ENCODE measurements at places on chromosomes 1 and 21.
A peak's percentile ranks its signal among the peaks of the same experiment; 100 is the strongest.

DNA sequence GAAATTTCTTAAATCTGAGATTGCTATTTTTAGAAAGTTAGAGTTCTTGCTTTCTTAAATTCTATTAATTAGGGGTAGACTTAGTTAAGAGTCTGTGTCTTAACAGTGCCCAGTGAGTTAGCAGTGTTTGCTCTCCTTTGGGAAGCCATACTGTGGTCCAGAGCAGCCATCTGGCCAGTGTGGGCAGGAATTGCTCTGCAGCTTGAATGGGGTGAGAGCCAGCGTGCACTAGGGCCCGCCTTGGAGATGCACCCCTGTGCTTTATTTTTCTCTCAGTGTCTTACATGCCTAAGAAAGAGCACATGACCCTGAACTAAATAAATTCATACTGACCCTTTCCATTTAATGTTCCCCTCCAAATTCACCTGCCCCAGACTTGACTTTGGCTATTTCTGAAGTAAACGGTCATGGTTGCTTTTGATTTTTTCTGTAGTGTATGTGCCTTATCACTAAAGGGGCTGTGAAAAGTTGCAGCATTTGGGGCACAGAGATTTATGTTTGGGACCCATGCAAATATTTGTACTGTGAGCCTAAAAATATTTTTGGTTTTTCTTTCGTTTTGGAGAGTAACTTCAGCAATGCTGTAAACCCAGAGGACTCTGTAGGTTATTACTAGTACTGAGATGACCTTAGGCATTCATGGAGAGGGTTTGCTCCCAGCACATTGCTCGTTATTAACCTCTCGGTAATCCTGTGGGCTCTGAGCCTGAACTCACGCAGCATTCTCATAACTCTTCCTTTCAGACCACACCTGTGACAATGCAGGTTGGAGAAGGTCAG, 21.3 kb upstream of the KCNQ4 start:
- DNase-seq: no peak

DNA sequence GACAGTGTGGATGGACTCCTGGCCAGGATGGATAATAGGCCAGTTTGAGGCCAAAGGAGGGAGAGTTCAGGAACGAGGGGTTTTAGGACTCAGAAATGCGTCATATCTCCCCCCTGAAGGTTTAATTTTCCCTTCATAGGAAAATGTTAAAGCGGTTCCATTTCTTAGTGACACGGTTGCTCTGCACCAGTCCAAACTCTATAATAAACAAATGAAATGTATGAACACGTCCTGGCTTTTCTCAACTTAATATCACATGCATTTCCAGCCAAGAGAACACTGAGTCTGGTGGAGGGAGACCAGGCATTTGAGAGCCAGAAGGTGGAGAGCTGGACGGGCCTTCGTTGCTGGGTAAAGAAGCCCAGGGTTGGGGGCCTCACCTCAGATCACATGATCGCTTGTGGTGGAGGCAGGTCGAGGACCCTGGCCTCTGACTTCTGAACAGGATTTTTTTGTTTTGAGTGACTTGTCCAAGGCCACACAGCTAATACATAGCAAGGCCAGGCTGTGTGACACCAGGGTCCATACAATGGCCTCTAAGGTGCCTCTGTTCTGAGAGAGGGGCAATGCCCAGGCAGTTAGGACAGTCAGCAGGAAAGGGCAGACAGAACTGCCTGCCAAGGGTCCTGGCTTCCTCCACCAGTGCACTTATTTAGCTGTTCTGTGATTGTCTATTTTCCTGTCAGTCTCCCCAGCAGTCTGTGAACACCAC, 11.4 kb downstream of the SLC1A7 start:
- DNase-seq: no peak

- DNase-seq: no peak
Observed at GRCh38 chr1:236002572-236002971, 62.3 kb downstream of the NID1 start.

DNA sequence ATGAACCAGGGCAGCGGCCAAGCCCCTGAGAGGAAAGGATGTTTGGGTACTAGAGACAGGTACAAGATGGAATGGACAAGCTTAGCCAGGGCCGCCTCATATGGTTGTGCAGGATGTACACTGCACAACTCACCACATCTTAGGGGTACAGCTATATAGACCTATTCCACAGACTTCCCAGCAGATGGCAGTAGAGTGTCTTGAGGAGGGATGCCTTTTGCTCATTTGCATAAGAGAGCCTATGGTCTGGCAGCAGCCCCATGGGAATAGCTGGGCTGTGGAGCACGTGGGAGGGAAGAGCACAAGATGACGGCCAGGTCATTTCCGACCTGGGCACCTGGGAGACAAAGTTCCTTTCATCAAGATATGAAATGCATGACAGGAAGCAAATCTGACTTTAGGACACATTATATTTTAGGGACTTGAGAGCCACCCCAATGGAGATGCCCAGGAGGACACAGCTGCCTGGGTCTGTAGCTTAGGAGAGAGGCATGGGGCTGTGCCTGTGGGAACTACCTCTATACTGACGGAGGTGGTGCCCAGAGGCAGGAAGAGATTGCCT, 215.5 kb downstream of the KCNJ6 start:
- DNase-seq: peak; percentile 83

DNA sequence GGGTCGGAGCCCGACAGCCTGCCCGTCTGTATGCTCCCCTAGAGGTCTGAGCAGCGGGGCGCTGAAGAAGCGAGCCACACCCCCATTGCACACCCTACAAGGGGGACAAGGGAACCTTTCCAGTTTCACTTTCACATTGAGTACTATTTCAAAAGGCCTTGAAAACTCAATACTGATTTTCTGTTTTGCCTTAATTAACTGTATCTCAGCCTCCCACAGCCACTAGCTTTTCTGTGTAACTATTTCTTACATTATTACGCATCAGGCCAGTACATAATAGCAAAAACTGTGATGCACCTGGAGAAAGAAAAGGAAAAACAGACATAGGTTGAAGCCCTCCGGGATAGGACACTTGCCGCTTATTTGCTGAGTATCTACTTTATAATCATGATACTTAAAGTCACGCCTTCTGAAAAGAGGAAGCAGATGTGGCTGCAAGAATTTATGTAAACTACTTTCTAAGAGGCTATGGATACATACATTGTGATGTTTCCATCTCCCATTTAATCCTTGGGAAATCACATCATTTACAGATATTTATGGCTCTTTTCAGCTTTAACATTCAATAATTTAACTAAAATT, 1719.5 kb downstream of the MRPL39 start:
- DNase-seq: peak; percentile 47

DNA sequence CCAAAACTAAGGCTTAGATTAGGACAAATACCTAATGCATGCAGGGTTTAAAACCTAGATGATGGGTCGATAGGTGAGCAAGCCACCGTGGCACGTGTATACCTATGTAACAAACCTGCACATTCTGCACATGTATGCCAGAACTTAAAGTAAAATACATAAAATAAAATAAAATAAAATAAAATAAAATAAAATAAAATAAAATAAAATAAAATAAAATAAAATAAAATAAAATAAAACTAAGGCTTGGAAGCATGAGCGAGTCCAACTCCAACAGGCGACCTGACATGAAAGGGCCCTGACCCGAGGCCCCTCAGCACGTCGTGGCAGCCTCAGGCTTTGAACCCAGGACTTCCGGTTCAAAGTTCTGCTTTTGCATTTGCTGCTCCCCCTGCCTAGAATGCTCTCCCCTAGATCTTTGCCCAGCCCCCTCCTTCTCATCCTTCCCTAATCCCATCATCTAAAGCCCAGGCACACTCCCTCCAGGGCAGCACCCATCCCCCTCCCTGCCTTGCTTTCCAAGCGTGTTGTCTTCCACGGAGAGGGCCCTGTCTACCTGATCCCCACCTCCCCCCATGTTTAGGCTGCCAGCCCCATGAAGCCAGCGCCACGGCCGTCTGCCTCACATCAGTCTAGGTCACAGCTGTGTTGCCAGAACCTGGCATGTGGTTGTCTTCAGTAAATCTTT, 64.3 kb downstream of the TAS1R2 start:
- no peak for DNase-seq

DNA sequence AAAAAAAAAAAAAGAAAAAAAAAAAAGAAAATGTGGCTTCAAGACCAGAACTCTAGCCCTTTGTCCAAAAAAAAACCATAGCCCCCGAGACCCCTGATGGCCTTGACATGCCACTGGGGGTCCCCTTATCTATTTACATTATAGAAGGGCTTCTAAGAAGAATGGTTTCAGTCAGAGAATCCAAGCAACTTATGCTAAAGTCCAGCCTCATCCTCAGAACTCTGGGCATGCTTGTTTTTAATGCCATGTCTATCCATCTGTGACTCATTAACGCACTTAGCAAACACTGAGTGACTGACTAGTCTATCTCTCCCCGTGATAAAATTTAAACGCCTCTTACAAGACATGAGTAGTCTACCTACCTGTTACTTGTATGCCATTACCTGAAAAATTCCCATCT, 29.3 kb downstream of the ERG start:
- DNase-seq: no peak

- no peak for DNase-seq
Observed at GRCh38 chr1:18716785-18717678, 86.4 kb downstream of the PAX7 start.

DNA sequence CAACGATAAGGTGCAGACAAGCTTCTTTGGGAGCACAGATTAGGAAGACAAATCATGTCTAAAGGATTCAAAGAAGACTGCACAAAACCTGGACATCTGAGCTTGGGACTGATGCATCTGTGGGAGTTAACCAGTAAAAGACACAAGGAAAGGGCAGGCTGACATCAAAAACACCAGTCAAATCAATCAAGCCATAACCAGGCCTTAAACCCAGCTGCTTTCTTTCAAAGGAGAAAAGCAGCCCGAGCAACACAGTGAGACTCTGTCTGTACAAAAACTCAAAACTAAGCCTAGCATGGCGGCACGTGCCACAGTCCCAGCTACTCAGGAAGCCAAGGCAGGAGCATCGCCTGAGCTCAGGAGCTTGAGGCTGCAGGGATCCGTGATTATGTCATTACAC, 411.6 kb downstream of the SMYD3 start:
- DNase-seq: no peak

GRCh38 chr1:76203127-76203526, 128.6 kb downstream of the ST6GALNAC3 start:
- no peak for DNase-seq

DNA sequence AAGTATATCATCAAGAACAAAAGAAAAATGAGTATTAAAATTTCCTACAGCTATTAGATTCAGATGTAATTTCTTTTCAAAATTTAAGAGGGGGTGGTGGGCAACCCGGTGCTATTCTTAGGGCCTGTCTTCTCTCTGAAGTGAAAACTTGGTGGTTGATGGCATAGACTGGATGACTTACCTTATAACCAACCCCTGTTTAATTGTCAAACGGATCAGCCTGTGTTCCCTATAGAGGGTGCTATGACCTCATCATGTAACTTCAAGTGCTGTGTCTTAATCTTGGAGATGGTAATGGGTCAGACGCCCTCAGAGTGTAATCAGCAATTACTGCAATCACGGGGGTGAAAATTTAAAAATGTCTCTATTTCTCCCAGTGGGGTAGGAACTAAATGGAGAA, 176.2 kb downstream of the PCP4 start:
- no peak for DNase-seq

GRCh38 chr1:7518411-7518810, 252.7 kb upstream of the VAMP3 start:
- no peak for DNase-seq

- DNase-seq: peak; percentile 70
Observed at GRCh38 chr1:23634840-23635651, 56.6 kb upstream of the RPL11 start.
